Smooth muscle cell of the brain vasculature (primary cell): ENCODE measurements at places on chromosomes 16 and 17.

DNA sequence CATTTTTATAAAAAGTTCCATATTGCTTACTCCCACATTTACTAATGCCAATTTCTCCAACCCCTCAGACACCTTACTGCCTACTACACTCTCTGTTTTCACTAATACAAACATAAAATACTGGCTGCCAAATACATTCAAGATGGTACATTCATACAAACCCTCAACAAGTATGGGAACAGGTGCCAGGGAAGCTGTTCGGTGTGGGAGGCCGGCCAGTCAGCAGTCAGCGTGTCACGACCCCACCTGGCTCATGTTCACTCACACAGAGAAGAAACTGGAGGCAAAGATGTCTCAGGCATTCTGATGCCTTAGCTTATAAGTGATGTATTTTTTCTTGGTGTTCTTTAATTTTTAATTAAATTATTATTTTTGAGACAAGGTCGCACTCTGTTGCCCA, 42.4 kb upstream of the TRAP1 start:
- no peak for DNase-seq

DNA sequence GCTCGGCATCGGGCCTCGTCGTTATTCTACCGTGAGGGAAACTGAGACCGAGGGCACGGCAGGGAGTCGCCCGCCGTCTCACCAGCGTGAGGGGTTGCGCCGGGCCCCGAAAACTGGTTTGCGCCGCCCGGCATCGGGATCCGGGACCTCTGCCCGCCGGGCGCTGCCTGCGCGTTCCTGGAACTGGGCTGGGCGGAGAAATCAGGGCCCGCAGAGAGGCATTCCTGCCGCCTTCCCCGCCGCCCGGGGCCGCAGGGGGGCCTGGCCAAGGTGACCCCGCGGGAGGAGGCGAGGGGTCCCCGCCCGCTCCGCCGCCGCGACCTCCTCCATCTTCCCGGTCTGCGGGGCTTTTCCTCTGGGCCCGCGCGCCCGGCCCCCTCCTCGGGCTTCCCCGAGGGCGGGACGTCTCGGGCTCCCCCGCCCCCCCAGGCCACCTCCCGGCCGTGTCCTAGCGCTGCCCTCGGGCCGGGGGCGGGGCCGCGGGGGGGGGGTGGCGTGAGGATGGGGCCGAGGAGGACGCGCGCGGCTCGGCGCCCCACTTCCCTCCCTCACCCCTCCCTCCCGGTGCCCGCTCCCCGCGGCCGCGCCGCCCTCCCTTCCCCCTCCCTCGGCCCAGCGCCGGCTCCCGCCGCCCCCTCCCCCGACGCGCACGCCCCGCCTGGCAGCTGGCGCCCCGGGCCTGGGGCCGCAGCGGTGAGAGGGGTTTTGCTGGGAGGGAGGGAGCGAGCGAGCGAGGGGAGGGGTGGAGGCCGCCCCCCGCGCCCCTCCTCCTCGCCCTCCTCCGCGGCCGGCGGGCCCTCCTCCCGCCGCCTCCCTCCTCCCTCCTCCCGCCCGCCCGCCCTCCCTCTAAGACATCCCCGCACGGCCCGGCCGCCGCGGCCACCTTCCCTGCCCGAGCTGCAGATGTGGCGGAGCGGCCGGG, at the start of gene GLIS2:
TSS of gene GLIS2 (plus strand) at position 882 of the 922 bp plus-strand sequence. CDS start 16,214 bp downstream, outside the sequence.
- no peak for DNase-seq

GRCh38 chr16:7887316-7887715, 554.7 kb downstream of the RBFOX1 start:
- DNase-seq, result no peak

DNA sequence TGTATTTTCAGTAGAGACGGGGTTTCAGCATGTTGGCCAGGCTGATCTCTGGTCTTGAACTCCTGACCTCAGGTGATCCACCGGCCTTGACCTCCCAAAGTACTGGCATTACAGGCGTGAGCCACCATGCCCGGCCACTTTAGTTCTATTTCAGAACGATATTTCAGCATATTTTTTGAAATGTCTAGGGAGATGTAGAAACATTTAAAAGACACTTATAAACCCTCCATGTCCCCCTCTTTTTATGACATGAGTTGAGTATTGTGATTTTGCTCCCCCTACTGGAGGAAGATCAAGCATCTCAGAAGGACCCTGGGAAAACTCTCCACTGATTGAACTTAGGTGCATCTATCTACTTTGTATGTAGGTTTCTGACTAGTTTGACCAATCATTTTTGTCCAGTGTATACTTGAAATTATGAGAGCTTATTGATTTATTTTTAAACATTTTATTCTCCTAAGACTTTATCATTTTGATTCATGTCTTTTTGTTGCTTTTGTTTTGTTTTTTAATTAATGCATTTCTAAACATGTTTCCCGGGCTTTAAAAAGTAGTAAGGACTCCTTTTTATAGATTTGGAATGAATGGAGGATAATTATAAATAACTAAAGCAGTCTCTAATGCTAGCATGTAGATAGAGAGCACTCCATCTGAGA, 105.1 kb downstream of the CHD9 start:
- peak; percentile 24 for DNase-seq

- DNase-seq, result no peak
Observed at GRCh38 chr16:21641916-21642315, 10.5 kb downstream of the IGSF6 start.

GRCh38 chr16:74573622-74574021, 33.3 kb downstream of the GLG1 start:
- no peak for DNase-seq

DNA sequence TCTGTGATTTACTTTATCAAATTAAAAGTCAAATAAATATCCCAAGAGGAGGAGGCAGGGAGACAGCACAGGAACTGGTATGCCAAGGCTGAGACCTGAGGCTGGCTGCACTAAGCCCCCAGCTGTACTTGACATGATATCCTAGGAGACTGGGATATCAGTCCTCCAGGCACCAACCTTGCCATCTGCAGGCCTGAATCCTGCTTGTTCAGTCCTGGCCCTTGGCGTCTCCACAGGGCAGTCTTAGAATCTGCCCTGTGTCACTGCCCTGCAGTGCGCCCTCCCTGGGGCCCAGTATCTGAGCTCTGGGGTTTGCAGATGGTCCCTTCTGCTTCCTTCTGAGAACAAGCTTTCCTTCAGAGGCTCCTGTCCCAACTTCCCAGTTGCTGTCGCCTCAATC, 75.9 kb downstream of the HS3ST3A1 start:
- DNase-seq, result no peak

DNA sequence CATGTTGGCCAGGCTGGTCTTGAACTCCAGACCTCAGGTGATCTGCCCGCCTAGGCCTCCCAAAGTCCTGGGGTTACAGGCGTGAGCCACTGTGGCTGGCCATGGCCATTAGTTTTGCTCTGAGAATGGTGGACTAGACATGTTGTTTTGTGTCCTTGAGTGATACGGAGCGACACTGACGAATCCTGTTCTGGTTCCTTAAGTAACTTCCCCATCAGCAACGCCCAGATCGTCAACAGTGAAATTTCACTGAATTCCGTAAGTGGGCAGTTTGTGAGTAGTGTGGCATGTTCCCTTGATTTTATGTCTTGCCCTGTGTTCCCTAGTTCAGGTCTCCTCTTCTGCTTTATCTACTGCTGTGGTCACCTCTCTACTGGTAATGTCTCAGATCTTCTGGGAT, 67.4 kb downstream of the SNX29 start:
- DNase-seq, result no peak

GRCh38 chr17:77133087-77133638, 7.6 kb upstream of the SEC14L1 start:
- DNase-seq, result no peak

GRCh38 chr16:48432136-48432535, 46.9 kb upstream of the SIAH1 start:
- DNase-seq, result no peak

DNA sequence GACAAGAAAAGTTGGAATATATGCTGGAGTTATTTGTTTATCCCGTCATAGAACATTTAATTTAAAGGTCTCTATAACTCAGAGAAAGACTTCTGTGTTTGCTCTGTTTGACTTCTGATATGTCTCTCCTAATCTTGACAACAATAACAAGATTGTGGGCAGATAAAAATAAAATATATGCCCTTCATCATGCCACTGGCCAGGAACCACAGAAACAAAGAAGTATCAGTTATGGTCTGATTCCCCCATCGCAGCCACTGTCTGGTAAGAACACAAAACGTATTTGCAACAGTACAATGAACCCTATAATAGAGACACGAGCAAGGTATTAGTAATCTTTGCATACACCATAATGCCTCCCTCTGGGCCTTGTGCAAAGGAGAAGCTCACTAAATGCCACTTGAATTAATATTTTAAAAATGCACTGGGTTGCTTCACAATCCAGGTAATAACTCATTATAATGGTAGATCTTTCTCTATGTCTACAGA, 1498.3 kb downstream of the CDH11 start:
- no peak for DNase-seq

- peak; percentile 24 for DNase-seq
Observed at GRCh38 chr17:66165537-66166123, 26.3 kb downstream of the CEP112 start.

- no peak for DNase-seq
Observed at GRCh38 chr16:81481207-81481821, 36.7 kb downstream of the CMIP start.

GRCh38 chr16:74583926-74584666, 22.8 kb downstream of the GLG1 start:
- DNase-seq, result no peak

DNA sequence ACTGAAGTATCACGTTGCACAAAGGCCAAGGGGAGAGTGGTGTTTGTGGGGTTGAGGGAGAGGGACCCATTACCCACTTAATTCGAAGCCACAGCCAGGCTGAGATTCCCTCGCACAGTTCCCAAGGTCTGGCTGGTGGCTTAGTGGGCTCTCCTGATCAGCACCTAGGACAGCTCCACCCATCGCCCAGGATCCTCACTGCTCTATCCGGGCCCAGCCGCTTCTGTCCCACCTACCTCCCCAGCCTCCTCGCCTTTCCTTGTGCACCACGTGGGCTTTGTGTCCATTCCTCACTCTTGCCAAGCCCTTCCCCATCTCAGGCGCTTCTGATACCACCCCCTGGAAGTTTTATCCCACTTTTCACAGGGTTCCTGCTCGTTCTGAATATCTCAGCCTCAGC, 163.5 kb downstream of the CCT6B start:
- DNase-seq, result no peak

DNA sequence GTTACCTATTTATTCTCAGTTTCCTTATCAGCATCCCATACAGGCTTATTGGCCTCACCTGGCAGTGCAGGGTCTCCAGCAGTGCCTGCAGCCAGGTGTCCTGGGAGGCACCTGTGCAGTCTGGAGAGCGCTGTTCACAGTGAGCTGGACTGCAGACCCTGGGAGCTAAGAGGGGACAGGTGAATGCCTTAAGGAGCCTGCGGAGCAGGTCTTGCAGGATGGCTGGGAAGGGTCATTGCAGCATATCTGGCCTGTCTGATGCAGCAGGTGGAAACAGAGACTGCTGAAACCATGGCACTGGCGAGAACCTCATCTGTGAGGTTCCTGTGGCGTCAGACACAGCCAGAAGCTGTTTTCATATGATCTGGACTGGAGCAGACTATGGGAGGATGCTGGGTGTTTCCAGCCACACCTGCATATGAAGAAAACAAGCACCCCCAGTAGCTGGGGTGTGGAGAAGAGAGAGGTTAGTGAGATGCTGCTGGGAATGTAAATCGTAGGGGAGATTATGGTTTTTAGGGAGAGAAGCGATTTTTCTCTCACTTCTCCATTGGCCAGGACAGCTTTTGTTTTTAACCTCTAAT, 77.0 kb downstream of the NTN1 start:
- DNase-seq, result no peak

GRCh38 chr17:76820039-76820438, 48.2 kb upstream of the MGAT5B start:
- DNase-seq, result no peak

GRCh38 chr17:1351971-1352370, 48.1 kb downstream of the YWHAE start:
- no peak for DNase-seq

- DNase-seq, result no peak
Observed at GRCh38 chr17:14302091-14302430, 1.2 kb downstream of the HS3ST3B1 start.

GRCh38 chr17:43411749-43412148, 13.0 kb downstream of the ARL4D start:
- DNase-seq, result no peak

GRCh38 chr16:27222249-27223225, 19.2 kb downstream of the KDM8 start:
- no peak for DNase-seq

DNA sequence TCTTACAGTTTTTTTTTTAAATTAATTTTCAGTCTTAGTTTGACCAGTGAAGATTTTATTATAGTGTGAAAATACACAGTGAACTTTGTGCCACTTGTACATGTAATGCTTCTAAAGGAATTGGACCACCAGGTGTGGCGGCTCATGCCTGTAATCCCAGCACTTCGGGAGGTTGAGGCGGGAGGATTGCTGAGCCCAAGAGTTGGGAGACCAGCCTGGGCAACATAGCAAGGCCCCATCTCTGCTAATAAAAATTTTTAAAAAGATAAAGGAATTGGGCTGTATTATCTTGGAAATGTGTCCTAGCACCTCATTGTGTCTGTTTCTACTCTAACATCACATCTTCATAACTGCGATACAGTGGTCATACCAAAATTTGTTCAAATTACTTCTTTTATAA, 3.8 kb downstream of the IST1 start:
- DNase-seq, result no peak

DNA sequence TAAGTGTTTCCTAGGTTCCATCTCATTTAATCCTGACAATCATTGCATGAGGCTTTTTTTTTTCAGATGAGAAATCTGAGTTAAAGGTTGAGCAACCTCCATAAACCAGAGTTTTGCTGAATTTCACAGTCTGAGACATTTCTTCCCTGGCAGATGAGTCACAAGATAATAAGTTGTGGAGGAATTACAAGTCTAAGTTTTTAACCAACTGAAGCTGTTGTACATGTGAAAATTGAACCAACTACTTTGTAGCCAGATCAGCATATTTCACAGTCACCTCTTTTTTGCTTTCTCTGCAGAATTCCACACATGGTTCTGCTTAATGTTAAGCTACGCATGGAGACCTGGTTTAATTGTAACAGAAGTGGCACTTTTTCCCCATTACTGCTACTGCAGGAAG, 765.6 kb downstream of the CDH11 start:
- peak; percentile 51 for DNase-seq

GRCh38 chr16:19380328-19380727, 37.4 kb upstream of the TMC5 start:
- DNase-seq, result no peak

GRCh38 chr16:27284865-27285675, 16.5 kb upstream of the NSMCE1 start:
- no peak for DNase-seq

GRCh38 chr16:66083171-66083570, 283.3 kb upstream of the CDH5 start:
- DNase-seq, result no peak
